ENCODE measurements at places on chromosomes 12 and 14. TPM values are rescaled to one million over a fixed set of nuclear protein-coding genes. Genes with fewer than 3 reads are reported as not detected.

- DNase-seq: no peak
Observed at GRCh38 chr12:57936513-57936883, 4.9 kb upstream of the ATP23 start.

- DNase-seq: no peak
Observed at GRCh38 chr12:113853491-113853890, 112.6 kb downstream of the RBM19 start.

The DCN gene
- 480 TPM for total RNA-seq

- no peak for DNase-seq
Observed at GRCh38 chr12:95259368-95259767, 41.8 kb downstream of the VEZT start.

The KCNH5 gene
- not detected for total RNA-seq

The KLRC3 gene
- total RNA-seq: not detected

The FGF23 gene
- total RNA-seq: 0.46 TPM

The HOXC6 gene
- 0.43 TPM for total RNA-seq
